ENCODE measurements at places on chromosomes 1 and 21.

- DNase-seq, result no peak
Measured at GRCh38 chr1:212007886-212008285, 27.5 kb downstream of the INTS7 start.

- no peak for DNase-seq
Measured at GRCh38 chr1:160682983-160683865, 28.4 kb downstream of the CD48 start.

DNA sequence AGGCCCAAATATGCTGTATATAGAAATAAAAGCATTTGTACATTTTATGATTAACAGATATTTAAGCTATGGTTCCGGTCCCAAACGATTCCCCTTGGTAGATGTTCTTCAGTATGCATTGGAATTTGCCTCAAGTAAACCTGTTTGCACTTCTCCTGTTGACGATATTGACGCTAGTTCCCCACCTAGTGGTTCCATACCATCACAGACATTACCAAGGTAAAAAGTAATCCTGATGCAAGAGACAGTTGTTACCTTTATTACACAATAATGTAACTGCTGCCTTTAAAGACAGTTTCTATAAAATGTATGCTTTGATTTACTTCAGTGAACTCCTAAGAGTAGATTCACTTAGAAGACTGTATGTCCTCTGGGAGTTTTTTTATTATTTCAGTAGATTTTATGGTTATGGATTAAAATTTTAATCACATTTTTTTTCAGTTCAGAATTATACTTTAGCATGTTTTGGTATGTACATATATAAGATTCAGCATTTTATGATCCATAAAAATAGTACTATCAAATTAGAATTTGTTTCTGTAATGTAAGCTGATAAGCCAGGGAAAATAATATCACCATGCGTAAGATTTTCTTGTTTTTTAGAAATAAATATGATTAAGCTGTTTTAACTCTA is 96.5 kb downstream of the USP25 start:
- peak; percentile 59 for DNase-seq

DNA sequence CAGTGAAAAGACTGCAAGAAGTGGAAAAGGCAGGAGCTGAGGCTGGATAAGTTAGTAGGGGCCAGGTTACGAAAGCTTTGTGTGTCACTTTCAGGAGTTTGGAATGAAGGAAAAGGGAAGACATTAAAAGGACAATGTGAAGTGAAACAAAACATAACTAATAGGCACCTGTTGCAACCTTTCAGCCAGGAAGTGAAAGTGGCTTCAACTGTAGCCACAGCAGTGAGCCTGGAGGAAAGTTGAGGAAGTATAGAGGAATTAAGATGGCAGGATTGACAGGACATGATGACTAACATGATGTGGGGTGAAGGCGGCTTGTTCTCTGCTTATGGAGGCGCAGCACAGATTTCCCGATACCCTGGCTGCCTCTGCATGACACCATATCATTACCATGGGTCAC is 68.9 kb downstream of the C4BPA start:
- no peak for DNase-seq

- DNase-seq, result no peak
Measured at GRCh38 chr1:34867415-34867814, 7.9 kb upstream of the SMIM12 start.

GRCh38 chr1:213075725-213076124 is 24.7 kb downstream of the RPS6KC1 start:
- no peak for DNase-seq

GRCh38 chr1:160739098-160739511 is at the start of gene SLAMF7:
Gene SLAMF7 (plus strand): TSS chr1:160739247. CDS start chr1:160739302, 55 bp downstream.
- no peak for DNase-seq

DNA sequence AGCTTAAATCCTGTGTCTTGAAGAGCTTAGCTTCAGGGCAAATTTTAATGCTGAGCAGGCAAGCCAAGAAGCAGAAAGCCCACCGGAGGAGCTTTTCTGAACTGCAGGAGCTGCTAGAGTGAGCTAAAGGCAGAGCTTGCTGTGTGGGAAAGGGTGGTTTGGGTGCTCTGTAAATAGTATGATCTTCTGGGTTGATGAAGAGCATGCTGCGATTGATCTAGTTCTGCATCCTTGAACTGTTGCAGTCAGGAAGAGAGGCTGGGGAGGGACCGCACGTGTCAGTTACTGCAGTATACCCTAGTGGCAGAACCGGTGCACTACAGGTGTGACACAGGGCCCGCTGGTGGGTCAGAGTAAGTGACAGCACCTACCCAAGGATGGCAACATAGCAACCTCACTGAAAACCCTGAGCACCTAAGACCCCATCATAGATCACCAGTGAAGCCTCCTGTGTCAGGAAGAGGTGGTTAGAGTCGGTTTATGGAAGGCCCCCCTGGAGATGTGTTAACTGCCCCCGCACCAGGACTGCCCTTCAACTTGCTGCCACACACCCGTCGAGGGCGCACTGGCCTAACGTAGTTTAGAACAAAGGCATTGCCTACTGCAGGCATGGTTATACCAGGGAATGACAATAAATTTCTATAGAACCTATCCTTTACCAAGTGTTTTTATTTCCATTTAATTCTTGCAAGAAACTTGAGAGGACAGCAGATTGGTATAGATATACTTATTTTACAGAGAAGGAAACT is 146.0 kb upstream of the KIAA0040 start:
- no peak for DNase-seq

Data from tongue (tissue), 3 donors.